ENCODE measurements at places on chromosomes 6 and 20.
A peak's percentile ranks its signal among the peaks of the same experiment; 100 is the strongest.

- no peak for DNase-seq
Observed at GRCh38 chr20:8129211-8129976, 2.7 kb upstream of the PLCB1 start.

GRCh38 chr6:154229786-154230185 is 126.8 kb downstream of the IPCEF1 start:
- DNase-seq = no peak

- no peak for DNase-seq
Observed at GRCh38 chr6:56368491-56368890, 121.1 kb upstream of the COL21A1 start.

- no peak for DNase-seq
Observed at GRCh38 chr6:154438882-154439415, 71.5 kb downstream of the CNKSR3 start.

DNA sequence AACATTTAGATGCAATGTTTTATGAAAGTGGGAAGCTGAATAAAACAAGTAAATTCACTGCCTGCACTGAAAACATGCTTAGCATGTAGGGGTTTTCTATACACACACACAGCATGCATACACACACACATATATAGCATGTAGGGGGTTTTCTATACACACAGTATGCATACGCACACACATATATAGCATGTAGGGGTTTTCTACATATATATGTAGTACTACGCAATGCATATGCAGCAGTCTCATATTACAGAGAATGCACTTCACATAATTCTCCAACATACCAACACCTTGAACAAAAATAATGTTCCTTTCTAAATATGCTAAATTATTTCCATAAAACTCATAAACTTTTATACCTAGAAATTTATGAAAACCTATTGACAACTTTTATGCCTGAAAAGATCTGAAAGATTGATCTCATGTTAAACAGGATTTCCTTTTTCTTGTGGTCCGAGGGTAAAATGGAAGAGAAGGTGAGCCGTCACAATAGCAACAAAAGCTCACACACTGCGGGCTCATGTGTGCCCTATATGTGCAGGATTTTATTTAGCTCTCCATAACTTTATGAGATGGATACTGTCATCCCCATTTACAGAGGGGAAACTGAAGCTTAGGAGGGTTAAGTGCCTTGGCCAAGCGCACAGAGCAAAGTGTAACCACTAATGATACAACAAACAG is 81.9 kb upstream of the TULP1 start:
- DNase-seq = no peak

DNA sequence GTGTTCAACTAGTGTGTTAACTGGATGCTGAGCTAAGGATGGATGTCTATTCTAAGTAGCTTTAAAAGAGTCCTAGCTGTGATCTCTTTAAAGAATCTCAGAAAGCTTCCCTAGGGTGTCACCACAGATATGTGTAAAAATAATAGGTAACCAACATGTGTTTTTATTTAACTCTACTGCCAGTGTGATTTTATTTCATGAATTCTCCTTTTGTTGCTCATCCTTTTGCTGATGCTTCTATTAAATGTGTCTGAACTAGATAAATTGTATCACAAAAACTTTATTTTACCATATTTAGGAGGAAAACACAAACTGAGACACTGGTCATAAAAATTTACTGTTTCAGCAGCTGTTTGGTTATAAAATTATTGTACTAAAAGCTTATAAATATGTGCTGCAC is 809.4 kb upstream of the CITED2 start:
- DNase-seq = no peak

- no peak for DNase-seq
Observed at GRCh38 chr6:51494342-51494741, 593.1 kb downstream of the PKHD1 start.

GRCh38 chr20:11496380-11496779 is 421.3 kb upstream of the BTBD3 start:
- no peak for DNase-seq

- DNase-seq = peak; percentile 92
Observed at GRCh38 chr20:47356526-47357295, at the start of gene ZMYND8. ZMYND8 (minus strand) TSS chr20:47356699; CDS start chr20:47356670, 29 bp downstream.

DNA sequence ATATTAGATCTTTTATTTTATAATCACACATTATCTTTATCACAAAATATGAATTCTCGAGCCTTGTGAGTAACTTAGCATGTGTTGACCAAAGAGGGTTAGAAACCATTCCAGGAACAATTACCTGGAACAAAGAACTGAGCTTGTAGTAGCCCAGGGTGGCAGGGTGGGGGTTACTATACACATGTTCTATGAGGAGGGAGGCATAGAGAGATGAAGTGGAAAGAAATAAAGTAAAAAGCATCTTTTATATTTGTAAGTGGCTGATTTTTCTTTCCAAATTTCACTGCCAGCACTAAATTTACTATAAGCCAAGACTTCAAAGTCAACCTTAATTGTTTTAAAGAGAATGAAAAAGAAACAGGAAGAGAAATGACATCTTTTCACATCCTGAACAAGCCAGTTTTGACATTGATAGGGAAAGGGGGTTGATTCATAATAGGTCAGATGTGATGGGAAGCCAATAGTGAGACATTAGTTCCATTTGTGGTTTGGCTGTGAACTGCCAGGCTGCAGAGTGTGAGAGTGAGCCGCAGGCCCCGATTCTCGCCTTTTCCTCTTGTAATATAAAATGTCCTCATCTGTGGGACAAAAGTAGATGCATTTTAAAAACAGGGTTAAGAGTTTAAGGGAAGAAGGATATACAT is 52.7 kb upstream of the MYB start:
- DNase-seq = no peak

DNA sequence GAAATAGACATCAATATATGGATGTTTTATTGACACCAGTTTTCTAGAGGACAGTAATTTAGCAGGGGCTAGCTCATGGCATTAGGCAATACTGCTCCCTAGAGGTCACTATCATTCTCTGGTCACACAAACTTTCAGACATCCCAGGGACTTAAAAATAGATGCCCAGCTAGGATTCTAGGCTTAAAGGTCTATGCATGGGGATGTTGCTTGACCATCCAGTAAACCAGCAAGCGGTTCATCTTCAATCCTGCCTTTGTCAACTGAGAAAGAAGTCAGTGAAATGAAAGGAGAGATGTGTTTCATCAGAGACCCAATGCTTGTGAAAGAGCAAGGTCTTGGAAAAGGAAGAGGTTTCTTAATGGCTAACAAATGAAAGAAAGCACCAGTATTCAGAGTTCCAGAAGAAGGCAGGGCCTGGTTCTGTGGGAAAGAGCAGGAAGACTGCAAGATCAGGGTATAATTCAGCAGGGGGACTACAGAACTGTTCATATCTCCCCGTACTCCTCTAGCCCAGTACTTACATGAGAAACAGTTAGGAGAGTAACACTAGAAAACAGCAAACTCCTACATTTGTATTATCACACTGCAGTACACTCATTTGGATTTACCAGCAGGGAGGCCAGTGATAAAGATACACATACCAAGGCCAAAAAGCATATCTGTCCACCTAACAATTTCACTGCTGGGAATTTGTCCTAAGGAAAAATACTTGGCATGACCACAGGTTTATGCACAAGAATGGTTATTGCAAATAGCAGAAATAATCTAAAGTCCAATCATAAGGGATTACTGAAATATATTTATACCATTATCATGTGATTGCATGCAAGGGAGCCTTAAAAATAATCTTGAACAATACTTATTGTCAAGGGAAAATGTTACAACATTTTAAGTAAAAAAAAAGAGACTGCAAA is 151.4 kb upstream of the LAMA2 start:
- no peak for DNase-seq

DNA sequence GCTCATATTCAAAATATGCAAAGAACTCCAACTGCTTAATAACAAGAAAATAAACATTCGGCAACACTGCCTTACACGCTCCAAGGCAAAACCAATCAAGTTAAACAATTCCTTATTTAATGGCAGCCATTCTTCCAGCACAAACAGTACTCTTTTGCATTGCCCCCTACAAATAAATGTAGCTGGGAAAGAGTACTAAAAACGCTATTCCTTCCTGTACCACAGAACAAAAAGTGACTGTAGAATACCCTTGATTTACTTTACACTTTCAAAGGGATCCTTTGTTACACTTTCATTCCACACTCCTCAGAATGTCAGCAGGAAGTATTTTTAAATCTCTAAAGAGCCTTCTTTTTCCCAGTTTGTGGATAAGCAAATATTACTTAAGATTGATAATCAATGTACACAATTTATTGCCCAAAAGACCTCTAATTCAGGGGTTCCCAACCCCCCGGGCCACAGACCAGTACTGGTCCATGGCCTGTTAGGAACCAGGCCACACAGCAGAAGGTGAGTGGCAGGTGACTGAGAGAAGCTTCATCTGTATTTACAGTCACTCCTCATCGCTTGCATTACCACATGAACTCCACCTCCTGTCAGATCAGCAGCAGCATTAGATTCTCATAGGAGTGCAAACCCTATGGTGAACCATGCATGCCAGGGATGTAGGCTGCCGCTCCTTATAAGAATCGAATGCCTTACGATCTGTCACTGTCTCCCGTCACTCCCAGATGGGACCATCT is 51.6 kb downstream of the MBOAT1 start:
- no peak for DNase-seq

DNA sequence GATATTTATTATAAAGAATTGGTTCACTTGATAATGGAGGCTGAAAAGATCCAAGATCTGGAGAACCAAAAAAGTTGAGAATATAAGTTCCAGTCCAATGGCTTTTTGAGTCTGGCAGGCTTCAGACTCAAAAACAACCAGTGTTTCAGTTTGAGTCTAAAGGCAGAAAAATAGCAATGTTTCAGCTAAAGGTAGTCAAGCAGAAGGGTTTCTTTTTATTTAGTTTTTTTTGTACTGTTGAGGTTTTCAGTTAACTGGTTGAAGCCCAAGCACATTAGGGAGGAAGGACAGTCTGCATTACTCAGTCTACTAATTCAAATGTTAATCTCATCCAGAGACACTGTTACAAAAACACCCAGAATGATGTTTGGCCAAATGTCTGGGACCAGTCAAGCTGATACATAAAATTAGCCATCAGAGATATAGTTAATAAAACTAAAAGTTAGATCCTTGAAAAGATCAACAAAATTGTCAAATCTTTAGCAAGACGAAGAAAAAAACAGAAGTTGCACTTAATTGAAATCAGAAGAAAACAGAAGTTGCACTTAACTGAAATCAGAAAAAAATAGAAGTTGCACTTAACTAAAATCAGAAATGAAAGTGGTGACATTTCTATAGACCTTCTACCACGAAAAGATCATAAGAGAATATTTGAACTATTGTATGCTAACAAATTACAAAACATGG is 980.3 kb upstream of the FLRT3 start:
- DNase-seq = no peak

DNA sequence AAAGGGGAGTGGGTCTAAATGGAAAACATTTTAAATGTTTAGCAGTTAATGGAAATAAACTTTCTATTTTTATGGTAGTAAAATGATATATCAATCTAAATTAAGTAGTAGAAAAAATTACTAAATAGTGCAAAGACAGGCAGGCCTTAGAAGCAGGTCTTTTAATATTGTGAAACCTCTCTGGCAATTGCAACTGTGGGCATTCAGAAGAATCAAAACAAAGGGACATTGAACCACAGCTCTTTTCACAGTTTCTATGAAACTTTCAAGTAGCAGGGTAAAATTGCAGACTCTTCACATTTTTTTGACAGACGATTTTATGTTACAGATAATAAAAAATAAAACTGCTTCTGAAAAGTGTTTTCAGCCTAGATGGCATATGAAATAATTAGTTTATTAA is 533.7 kb downstream of the BCKDHB start:
- no peak for DNase-seq

DNA sequence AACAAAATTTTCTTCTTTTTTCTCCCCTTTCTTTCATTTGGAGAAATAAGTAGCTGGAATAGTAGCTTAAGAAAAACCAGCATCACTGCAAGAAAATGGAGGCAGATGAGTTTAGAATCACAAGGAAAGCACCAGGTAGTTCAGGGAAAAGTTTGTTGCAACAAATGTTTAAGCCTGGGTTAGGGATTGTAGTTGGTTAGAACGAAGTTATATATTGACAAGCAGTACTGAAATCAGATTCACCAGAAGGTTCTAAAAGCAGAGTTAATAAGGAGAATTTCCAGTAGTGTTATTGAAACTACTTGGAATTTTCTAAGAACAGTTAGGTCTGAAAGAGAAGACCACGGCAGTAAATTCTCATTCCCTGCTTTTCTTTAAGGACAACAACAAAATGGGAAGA is 70.2 kb downstream of the BMP2 start:
- DNase-seq = no peak

DNA sequence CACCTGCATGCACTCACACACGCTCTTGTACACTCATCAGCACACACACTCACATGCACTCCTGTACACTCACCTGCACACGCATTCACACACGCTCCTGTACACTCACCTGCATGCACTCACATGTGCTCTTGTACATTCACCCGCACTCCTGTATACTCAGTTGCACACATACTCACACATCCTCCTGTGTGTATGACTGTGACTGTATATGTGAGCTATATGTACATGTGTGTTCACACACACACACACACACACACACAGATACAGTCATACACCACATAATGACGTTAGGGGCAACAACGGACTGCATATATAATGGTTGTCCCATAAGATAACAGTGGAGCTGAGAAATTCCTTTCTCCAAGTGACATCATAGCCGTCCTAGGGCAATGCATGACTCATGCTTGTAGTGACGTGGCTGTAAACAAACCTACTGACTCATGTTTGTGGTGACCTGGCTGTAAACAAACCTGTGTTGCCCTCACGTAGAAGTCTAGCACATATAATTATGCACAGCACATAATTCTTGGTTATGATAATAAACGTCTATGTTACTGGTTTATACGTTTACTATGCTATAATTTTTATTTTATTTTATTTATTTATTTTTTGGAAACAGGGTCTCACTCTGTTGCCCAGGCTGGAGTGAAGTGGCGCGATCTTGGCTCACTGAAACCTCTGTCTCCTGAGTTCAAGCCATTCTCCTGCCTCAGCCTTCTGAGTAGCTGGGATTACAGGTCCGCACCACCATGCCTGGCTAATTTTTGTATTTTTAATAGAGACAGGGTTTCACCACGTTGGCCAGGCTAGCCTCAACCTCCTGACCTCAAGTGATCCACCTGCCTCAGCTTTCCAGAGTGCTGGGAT is 22.8 kb upstream of the TAF4 start:
- no peak for DNase-seq

DNA sequence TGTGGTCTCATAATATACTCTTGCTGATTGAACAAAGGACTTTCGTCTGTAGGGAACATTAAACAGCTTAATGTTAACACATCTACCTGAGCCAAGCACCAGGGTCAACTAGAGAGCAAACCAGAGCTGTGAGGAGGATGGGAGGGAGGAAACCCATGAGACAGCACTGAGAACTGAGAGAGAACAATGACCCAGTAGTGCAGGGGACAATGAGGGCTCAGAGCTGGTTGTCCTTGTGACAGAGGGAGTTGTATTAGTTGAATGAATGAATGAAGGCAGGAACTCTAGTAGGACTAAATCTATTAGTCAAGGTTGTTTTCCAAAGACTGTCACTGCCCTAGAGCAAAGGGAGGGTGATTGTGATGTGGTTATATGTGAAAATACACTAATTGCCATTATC is 28.2 kb upstream of the GSTA4 start:
- DNase-seq = no peak

DNA sequence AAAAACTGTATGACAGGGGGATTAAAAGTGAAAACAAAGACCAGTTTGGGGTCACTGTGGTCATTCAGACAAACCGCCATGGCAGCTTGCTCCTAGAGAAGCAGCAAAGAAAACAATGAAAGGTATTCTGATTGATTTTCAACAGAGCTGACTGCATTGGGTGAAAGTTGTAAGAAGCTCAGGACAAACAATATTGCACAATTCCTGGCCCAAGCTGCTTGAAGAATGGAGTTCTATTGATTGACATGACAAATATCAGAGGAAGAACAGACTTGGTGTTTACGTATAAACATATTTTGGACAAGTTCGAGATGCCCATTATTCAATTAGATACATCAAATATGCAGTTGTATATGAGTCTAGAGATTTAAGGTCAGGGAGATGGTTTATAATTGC is 62.0 kb downstream of the TRIM38 start:
- DNase-seq = no peak
